MM.1S (cell line): ENCODE measurements at places on chromosomes 1 and 21.

GRCh38 chr1:29657816-29658215 is 421.5 kb downstream of the PTPRU start:
- H3K4me1 ChIP-seq: no peaks in the 10 kb centered on the region
- H3K4me3 ChIP-seq: no peak overlapping the region
- no peaks in the 10 kb centered on the region for H3K36me3 ChIP-seq
- no peak overlapping the region for H3K27ac ChIP-seq
- no peak for DNase-seq
- peaks cover 42% of the 10 kb centered on the region for H3K27me3 ChIP-seq

GRCh38 chr1:67726224-67726623 is 41.2 kb downstream of the GADD45A start:
- no peak overlapping the region for H3K4me3 ChIP-seq
- peaks cover 12% of the 10 kb centered on the region for H3K4me1 ChIP-seq
- no peaks in the 10 kb centered on the region for H3K36me3 ChIP-seq

DNA sequence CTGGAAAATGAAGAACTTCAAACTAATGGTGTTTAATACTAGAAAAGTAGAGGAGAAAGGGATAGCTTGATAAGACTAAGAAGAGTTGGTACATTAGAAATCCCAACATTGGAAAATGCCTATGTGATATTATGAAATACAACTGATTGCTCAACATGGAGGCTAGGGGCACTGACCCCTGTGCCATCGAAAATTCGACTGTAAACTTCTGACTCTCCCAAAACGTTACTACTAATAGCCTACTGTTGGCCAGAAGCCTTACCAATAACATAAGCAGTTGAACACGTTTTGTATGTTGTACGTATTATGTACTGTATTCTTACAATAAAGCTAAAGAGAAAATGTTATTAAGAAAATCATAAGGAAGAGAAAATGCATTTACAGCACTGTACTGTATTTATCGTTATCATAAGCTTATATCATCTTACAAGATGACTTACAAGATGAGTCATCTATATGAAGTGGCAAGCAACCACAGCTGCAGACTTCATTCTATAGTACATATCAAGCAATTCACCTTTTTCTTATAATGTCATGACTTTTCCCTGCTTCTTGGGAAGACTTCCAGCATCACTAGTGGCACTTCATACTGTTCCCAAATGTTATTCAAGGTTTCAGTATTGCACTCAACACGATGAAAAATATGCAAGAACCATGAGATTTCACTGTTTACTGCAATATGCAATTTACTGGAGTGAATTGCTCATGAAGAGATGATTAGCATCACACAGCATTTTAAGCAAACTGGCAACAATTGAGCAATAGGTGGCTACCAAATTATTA is 12.9 kb upstream of the CTSK start:
- no peak overlapping the region for H3K27ac ChIP-seq
- H3K4me1 ChIP-seq: no peaks in the 10 kb centered on the region
- no peak overlapping the region for H3K4me3 ChIP-seq
- H3K27me3 ChIP-seq: no peaks in the 10 kb centered on the region
- 0 out of 2 replicates have a peak, but pooled peaks cover 9% of the 10 kb centered on the region for H3K36me3 ChIP-seq

DNA sequence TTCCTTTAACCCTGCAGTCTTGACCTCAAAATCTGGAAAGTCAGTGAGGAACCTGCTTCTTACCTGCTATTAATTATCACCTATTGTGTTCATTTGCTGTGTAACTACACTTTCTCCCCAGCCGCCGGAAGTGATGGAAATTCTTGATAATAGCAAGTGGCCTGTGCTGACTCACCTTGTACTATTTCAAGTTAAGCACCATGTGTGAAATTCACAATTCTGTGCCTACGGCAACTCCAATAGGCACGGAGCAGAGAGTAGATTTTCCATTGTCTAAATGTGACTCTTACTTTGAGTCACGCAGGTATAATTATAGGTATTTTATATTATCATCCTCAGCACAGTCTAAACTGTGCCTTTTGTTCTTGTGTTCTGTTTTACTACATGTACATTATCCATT is 466.8 kb downstream of the KIF26B start:
- H3K36me3 ChIP-seq: no peaks in the 10 kb centered on the region
- no peaks in the 10 kb centered on the region for H3K27me3 ChIP-seq
- DNase-seq: no peak

- no peaks in the 10 kb centered on the region for H3K36me3 ChIP-seq
- no peaks in the 10 kb centered on the region for H3K4me1 ChIP-seq
- DNase-seq: no peak
- no peaks in the 10 kb centered on the region for H3K27me3 ChIP-seq
- no peak overlapping the region for H3K4me3 ChIP-seq
Observed at GRCh38 chr1:79293611-79294010, 287.1 kb upstream of the ADGRL4 start.

DNA sequence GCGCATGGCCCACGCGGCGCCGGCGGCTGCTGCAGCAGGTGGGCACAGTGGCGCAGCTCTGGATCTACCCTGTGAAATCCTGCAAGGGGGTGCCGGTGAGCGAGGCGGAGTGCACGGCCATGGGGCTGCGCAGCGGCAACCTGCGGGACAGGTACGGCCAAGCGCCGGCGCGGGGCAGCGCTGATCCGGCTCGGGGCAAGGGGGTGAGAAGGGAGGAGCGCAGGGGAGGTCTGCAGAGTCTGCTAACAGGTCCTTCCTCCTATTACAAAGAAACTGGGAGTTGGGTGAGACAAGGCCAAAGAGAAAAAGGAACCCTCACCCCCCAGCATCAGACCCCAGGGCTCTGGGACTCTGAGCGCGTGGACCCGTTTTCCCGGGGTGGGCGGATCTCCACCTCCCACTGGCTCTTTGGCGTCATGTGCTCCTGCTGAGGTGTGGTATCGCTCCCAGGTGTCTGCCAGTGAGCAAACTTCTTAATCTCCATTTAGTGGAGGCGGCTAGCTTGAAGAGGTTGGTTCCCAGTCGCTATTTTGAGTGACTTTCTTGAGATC is 431 bp downstream of the MTARC1 start:
- H3K4me1 ChIP-seq: no peaks in the 10 kb centered on the region
- no peaks in the 10 kb centered on the region for H3K36me3 ChIP-seq
- peak; percentile 50 for DNase-seq

DNA sequence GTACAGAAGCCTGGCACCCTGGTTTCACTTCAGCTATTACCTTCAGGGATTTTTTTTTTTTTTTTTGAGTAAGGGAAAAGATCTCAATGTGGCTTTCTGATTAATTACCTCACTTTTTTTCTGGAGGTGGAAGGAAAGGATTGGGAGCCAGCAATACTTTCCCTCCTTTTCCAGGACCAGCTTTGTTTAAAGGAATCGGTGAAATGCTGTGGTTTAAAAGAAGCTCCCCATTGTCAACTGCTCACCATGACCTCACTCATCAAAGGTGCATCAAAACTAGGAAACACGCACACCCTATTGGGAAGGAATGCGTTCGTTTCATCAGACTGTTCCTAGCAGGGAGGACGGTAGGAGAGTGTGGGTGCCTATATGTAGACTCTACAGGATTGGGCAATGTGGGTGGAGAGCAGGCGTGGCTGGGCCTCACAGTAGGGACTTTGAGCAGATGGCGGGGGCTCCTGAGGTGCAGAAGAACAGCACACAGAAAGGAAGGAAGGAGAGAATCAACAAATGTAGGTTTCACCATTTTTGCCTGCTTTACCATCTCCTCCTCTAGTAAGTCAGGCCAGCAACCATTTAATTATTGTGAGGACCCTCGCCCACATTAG is 13.0 kb downstream of the PHGDH start:
- no peaks in the 10 kb centered on the region for H3K36me3 ChIP-seq
- H3K27me3 ChIP-seq: no peaks in the 10 kb centered on the region
- no peak for DNase-seq
- H3K4me1 ChIP-seq: no peaks in the 10 kb centered on the region
- no peak overlapping the region for H3K27ac ChIP-seq
- H3K4me3 ChIP-seq: no peak overlapping the region

GRCh38 chr1:85327759-85328158 is 51.3 kb upstream of the BCL10 start:
- no peaks in the 10 kb centered on the region for H3K36me3 ChIP-seq
- no peak overlapping the region for H3K27ac ChIP-seq
- DNase-seq: no peak
- no peaks in the 10 kb centered on the region for H3K4me1 ChIP-seq

DNA sequence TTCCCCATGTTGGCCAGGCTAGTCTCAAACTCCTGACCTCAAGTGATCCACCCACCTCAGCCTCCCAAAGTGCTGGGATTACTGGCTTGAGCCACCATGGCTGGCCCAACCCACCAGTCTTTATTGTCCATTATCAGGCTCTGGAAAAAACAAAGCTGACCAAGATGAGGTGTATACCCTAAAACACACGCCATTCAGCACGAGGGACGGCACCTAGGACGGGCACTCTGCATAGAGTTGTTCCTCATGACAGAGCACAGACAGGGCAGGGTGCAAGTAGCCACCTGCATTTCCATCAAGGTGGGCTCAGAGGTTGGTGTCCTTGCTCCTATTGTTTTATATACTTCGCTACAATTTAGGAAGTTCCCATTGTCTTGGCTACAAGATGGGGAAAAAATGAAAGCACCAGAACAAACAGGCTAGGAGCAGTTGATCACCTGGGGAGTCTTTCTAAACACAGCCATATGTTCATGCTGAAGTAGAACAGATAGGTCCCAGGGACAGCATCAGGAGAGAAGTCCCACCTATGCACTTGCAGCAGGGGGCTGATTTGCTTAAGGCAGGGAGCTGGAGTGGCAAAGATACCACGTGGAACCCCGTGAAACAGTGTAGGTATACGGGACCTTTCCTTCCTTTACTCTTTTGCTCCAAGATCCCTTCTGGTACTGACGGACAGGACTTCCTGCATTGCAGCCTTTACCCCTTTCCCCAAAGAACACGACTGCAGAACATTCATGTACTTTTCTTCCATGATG is 4.5 kb downstream of the KRTCAP2 start:
- no peak overlapping the region for H3K27ac ChIP-seq
- peaks cover under 1% of the 10 kb centered on the region; the same call in 1 of the 2 replicates for H3K27me3 ChIP-seq
- H3K4me3 ChIP-seq: no peak overlapping the region
- H3K4me1 ChIP-seq: peaks cover 14% of the 10 kb centered on the region

- H3K4me1 ChIP-seq: peaks cover 63% of the 10 kb centered on the region
- no peaks in the 10 kb centered on the region; the same call in 1 of the 2 replicates for H3K36me3 ChIP-seq
- no peak for DNase-seq
- H3K4me3 ChIP-seq: peak overlapping the region; percentile 77
- H3K27ac ChIP-seq: peak overlapping the region; percentile 49; the same call in 1 of the 2 replicates
Observed at GRCh38 chr1:206471415-206471801, 1.1 kb downstream of the IKBKE start.

- no peaks in the 10 kb centered on the region for H3K27me3 ChIP-seq
- H3K4me3 ChIP-seq: no peak overlapping the region
- no peaks in the 10 kb centered on the region for H3K36me3 ChIP-seq
- DNase-seq: no peak
- no peaks in the 10 kb centered on the region for H3K4me1 ChIP-seq
- no peak overlapping the region for H3K27ac ChIP-seq
Observed at GRCh38 chr1:60936163-60936562, 146.2 kb upstream of the NFIA start.

DNA sequence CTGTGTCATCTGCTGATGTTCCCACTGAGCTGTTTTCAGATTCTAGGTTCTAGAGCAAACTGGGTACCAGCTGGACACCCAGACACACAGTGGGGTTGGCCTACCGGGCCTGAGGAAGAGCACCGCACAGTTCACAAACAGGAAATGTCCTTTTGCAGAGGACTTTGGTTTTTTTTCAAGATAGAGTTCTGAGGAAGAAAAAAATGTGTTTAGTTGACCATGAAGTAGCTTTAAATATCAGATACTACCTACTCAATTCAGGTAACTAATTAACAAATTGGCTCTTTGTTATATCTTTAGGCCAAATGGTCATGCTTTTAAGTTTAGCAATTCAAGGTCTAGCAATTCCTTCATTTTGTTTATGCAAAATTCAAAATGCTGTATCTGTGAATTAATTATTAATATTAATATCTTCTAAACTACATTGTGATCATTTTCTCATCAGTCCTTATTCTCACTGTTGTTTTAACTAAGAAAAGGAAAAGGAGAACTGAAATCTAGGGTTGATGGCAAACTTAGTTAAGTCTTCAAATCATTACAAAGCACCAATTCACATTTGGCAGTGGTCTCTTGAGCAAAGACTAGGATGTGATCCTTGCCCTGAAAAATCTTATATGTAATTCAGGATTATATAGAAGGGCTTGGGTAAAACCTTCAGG is 17.2 kb upstream of the NCF2 start:
- no peaks in the 10 kb centered on the region for H3K27me3 ChIP-seq
- DNase-seq: no peak
- H3K4me1 ChIP-seq: peaks cover 18% of the 10 kb centered on the region
- no peaks in the 10 kb centered on the region for H3K36me3 ChIP-seq
- no peak overlapping the region for H3K4me3 ChIP-seq
- peak overlapping the region; percentile 3; the same call in 1 of the 2 replicates for H3K27ac ChIP-seq

- no peak overlapping the region for H3K4me3 ChIP-seq
- H3K27me3 ChIP-seq: peaks cover 47% of the 10 kb centered on the region
- no peak overlapping the region for H3K27ac ChIP-seq
- no peaks in the 10 kb centered on the region for H3K4me1 ChIP-seq
Observed at GRCh38 chr1:36628804-36629203, 146.1 kb upstream of the CSF3R start.

DNA sequence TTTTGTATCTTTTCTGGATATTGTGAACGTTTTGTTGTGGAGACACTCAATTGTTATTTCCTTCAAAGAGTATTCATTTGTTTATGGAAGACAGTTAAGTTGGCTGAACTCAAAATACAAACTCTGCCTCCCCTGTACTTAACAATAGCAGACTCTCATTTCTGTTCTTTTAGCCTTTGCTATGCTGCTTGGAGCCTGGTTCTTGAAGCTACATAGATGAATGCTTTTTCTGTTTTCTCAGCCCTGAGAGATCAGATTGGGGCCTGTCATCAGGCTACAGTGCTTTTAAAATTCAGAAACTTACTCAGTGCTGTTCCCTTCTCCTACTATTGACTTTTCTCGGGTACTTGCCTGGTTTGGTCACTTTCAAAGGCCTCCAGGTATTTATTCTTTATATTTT is 215.7 kb upstream of the LYPLAL1 start:
- no peak overlapping the region for H3K27ac ChIP-seq
- H3K36me3 ChIP-seq: no peaks in the 10 kb centered on the region
- H3K4me1 ChIP-seq: no peaks in the 10 kb centered on the region
- no peaks in the 10 kb centered on the region for H3K27me3 ChIP-seq
- no peak for DNase-seq

DNA sequence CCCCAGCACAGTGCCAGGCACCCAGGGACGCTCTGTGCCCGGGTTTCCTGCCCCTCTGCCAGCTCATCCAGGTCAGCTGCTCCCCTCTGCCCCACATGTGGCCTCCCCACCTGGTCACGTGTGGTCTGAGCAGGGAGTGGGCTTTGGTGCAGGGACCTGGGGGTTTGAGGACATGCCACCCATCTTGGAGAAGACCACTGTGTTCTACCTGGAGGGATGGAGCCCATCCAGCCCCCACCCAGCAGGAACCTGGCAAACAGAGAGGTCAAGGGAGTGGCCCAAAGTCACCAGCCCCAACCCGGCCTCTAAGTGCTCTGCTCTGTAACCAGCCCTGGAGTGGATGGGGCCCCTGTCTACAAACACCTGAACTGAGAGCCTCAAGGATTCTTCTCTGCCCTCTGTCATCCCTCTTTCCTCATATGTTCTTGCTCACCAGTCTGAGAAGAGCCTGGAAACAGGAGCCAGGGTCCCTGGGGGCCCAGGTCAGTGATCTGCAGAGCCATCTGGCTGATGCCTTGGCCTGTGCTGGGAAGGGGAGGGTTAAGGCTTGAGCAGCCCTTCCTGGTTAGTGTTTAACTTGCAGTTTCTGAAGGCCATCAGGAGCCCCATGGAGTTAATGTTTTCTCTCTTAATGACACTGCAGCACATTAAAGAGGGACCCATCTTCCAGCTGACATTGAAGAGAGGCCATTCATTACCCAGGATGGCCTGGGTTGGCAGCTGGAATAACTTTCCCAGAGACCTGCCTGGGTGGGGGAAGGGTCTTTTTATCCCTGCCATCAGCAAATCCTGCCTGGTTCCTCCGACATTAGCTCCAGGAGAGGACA is 235.4 kb downstream of the PTPRU start:
- peaks cover 80% of the 10 kb centered on the region for H3K27me3 ChIP-seq
- no peaks in the 10 kb centered on the region for H3K4me1 ChIP-seq
- H3K36me3 ChIP-seq: no peaks in the 10 kb centered on the region
- H3K4me3 ChIP-seq: no peak overlapping the region
- H3K27ac ChIP-seq: no peak overlapping the region
